ENCODE measurements at places on chromosomes 7 and 10.

GRCh38 chr10:12184165-12184564 lies 11.5 kb downstream of the NUDT5 start:
- no peak for DNase-seq

DNA sequence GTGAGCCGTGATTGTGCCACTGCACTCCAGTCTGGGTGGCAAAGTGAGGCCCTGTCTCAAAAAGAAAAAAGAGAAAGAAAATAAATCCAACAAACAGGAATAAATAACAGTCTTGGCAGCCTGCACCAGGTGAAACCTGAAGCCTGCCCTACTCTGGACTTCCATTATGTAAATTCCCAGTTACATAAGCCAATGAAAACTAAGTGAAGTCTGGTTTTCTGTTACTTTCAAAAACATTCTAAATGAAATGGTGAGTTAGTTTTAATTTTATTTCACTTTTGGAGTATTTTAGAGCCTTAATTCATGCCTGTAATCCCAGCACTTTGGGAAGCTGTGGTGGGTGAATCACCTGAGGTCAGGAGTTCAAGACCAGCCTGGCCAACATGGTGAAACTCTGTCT lies 22.5 kb upstream of the HIBADH start:
- no peak for DNase-seq

DNA sequence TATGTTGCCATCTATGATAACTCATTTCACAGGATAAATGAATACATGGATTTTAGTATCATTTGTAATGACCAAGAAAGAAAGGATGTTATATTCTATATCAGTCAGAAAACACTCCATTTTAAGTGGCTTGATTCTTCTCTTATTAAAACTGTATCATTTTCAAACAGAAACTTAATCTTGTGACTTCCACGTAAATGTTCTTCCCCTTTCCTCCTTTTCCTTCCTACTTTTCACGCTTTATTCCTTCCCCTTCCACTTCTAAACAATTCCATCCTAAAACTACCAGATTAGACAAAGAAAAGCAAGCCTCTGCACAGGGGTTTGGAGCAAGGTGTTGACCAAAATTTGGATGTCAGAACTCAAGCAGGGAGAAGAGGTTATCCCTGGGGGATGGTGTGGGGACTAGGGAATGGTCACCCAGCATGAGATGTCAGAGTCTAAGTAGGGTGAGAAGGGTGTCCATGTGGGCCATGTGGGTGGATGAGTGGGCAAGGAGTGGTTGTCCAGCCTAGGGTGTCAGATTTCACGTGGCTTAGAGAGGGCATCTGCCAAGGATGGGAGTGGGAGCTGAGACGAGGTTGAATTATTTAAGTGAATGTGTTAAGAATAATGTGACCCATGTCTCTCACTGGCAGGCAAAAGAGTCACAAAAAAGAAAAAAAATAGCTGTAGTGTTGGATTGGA lies 5.0 kb upstream of the GSAP start:
- DNase-seq: no peak

DNA sequence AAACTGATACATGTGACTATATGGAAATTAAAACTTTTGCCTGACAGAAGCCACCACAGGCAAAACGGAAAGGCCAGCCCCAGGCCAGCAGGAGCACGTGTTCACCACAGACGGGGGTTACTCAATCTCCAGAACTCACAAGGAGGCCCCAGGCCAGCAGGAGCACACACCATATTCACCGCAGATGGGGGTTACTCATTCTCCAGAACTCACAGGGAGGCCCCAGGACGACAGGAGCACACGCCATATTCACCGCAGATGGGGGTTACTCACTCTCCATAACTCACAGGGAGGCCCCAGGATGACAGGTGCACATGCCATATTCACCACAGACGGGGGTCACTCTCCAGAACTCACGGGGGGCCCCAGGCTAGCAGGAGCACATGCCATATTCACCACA lies 61.5 kb downstream of the NKX6-2 start:
- no peak for DNase-seq

DNA sequence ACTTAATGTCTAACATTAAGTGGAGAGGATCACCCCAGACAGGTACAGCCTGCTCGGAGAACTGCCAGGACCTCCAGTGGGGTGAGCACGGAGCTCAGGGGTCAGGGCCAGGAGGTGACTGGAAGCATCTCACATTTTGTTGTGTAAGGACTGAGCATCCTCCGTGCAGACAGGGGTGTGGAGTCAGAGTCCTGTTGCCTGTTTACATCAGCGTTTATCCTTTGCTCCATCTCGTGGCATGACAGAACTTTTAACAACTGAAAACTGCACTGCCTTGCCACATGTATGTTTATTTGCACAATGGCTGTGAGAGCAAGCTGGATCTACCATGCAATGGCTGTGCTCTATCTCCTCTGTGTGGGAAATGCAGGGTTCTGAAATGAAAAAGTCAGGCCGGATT lies 175.4 kb upstream of the AKR1E2 start:
- DNase-seq: no peak

GRCh38 chr7:93958651-93959050 lies 37.1 kb downstream of the GNG11 start:
- no peak for DNase-seq

GRCh38 chr10:71989661-71990454 lies 25.7 kb downstream of the CHST3 start:
- no peak for DNase-seq

DNA sequence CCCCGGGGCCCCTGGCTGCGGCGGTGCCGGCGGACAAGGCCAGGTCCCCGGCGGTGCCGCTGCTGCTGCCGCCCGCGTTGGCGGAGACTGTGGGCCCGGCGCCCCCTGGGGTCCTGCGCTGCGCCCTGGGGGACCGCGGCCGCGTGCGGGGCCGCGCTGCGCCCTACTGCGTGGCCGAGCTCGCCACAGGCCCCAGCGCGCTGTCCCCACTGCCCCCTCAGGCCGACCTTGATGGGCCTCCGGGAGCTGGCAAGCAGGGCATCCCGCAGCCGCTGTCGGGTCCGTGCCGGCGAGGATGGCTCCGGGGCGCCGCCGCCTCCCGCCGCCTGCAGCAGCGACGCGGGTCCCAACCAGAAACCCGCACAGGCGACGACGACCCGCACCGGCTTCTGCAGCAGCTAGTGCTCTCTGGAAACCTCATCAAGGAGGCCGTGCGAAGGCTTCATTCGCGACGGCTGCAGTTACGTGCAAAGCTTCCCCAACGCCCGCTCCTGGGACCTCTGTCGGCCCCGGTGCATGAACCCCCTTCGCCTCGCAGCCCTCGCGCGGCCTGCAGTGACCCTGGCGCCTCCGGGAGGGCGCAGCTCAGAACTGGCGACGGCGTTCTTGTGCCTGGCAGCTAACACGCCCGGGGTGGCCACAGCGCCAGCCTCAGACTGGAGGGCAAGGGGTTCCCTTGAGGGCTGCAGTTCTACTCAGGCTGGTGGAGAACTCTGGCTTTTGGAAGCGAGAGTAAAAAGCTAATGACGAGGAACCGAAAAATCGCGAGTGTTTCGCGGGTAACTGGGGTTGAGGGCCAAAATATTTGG lies 804 bp downstream of the FRAT1 start:
- no peak for DNase-seq
